Esophagus squamous epithelium (tissue), 5 donors: ENCODE measurements at places on chromosomes 1 and 21. TPM values are rescaled to one million over a fixed set of nuclear protein-coding genes. Genes with fewer than 3 reads are reported as not detected.
A peak's percentile ranks its signal among the peaks of the same experiment; 100 is the strongest.

RAD54L gene
- total RNA-seq, result 6.0 TPM

KCNJ9 gene
- total RNA-seq, result not detected

SPATA1 gene
- total RNA-seq, result 0.15 TPM

FGGY gene
- total RNA-seq, result 9.2 TPM

PALMD gene
- 27.1 TPM for total RNA-seq

SERTAD4 gene
- total RNA-seq, result 6.9 TPM

DNAI4 gene
- total RNA-seq, result not detected

MCOLN2 gene
- 4.4 TPM for total RNA-seq

IL23R gene
- not detected for total RNA-seq

PCSK9 gene
- 6.5 TPM for total RNA-seq

DNA sequence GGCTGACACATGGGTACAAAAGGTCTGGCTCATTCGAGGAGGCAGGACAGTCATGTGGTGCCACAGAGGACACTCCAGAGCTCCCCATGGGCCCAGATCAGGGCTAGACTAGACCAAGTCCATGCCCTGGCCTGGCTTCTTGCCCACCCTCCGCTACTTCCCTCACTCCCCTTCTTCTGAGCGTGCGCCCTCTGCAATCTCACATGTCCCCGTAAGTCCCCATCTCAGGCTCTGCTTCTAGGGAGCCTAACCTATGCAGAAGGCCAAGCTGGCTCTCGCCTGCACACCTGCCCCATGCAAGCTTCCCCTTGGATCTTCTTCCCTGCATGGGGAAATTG lies 553.6 kb downstream of the PTPRU start:
- no peaks in the 10 kb centered on the region for H3K4me1 ChIP-seq
- H3K4me3 ChIP-seq, result no peak overlapping the region
- no peak for DNase-seq
- H3K36me3 ChIP-seq, result no peaks in the 10 kb centered on the region
- no peaks in the 10 kb centered on the region for H3K27me3 ChIP-seq

DNA sequence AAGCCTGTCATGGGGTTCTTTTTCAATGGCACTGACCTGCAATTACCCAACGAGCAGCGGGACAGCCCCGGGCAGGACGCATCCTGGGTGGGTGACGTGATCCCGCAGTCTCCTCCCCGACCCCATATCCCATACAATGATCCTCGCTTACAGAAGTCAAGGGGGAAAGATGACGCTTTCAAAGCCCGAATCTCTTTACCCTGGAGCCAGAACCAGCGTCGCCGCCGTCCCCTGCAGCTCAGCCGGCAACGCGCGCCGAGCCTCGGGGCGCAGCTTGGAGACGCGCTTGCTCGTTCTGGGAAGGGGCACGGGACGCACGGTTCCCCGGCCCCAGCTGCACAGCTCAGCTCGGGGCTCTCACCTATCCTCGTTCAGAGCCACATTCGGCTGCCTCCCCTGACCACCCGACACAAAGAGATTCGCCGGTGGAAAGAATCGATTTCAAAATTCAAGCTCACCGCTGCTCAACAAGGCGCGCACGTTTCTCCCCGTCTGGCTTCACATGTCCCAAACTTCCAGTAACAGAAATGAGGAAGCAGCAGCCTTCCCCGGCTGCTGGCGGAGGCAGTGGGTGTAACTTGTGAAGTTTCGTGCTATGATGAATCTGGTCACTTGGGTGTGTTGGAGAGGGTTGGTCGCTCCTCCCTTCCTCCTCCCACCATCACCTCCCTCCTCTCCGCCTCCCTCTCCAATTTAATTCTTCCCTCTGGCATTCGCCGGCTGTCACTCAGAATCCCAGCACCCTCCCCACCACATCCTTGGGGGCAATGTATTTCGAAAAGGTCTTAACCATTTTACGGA lies at the start of gene TIAM1:
TSS of gene TIAM1 (minus strand) at position 582 of the 801 bp plus-strand sequence. CDS start 77,289 bp downstream, outside the sequence.
- H3K36me3 ChIP-seq, result no peaks in the 10 kb centered on the region
- no peak for DNase-seq
- peaks cover 3% of the 10 kb centered on the region for H3K4me1 ChIP-seq
- H3K27me3 ChIP-seq, result peaks cover 29% of the 10 kb centered on the region

DNA sequence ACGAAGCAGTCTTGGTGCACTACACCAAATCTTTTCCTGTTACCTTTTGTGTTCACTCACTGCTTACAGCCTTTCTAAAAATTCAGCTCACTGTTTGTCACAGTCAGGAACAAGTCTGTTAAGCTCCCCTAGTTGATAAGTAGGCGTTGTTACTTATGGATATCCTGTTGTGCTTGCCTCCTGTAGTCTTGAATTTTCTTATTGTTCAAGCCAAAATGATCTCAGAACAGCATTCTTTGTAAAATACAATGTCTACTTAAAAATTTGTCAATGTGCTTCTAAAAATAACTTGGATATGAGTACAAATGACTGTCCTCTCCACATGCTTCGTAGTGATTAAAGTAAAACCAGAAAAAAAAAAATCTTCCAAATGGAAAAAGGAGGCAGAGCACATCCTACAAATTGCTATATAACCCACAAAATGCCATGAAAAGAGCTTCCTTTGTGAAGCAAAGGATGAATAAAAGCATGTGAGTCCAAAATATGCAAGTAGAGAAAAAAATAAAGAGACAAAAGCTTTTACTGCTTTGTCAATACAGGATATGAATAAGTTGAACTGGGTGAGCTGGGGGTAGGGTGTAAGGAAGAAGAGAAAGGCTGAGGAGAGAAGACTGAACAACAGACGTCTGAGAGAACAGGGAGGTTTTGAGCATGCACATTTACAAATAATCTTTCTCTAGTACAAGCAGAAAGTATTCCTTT lies 228.9 kb upstream of the ADGRL4 start:
- H3K36me3 ChIP-seq, result no peaks in the 10 kb centered on the region
- H3K4me1 ChIP-seq, result no peaks in the 10 kb centered on the region
- no peak overlapping the region for H3K4me3 ChIP-seq

- DNase-seq, result no peak
- peak overlapping the region; percentile 79 for H3K4me3 ChIP-seq
- peaks cover 23% of the 10 kb centered on the region for H3K4me1 ChIP-seq
- H3K27me3 ChIP-seq, result no peaks in the 10 kb centered on the region
These were observed 959 bp downstream of the CD58 start for GRCh38 chr1:116569776-116570357.

GRCh38 chr1:78009276-78009675 lies 4.5 kb downstream of the DNAJB4 start:
- H3K27me3 ChIP-seq, result no peaks in the 10 kb centered on the region
- no peak for DNase-seq
- H3K4me3 ChIP-seq, result no peak overlapping the region
- no peaks in the 10 kb centered on the region for H3K36me3 ChIP-seq
- no peak overlapping the region for H3K27ac ChIP-seq
- no peaks in the 10 kb centered on the region for H3K4me1 ChIP-seq

DNA sequence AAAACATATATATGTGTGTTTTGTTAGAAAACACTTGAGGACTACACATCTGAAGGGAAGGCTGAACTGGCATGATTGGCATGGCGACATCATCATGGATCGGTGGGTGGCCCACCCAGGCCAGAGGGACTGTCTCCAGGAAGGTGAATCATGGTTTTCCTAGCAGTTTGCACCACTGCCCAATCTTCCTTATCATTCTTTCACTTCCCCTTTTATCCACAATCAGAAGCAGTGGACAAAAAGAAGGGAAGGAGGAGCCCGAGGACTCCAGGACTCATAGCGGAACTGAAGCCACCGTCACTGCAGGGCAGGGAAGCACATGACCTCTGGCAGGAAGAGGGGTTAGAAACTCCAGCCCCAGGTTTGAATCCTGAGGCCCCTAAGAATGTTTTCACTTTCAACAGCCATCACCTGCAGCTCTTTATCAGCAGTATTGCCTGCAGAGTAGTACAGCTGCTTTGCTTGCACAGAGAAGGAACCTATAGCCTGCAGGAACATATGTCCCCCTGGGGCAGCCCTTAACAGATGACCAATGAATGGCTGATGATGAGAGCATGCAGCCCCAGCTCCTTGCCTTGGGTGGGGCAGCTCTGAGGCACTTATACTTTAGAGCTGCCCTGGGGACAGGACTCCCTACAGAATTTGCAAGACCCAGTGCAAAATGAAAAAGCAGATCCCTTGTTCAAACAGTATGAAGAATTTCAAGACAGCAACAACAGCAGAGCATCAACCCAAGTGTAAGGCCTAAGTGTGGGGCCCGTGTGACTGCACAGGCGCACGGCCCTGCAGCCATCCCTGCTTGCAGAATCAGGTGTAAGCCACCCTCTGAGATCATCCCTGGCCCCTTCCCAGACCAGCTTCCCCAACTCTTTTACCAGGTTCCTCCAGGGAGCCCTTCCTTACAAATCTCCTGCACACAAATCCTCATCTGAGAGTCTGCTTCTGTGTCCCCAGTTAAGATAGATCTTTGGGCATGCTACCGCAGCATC lies 241.8 kb upstream of the IRF2BP2 start:
- no peak for DNase-seq
- H3K4me3 ChIP-seq, result no peak overlapping the region
- no peaks in the 10 kb centered on the region for H3K36me3 ChIP-seq
- no peak overlapping the region for H3K27ac ChIP-seq

GRCh38 chr1:24345334-24345733 lies 26.2 kb downstream of the GRHL3 start:
- H3K4me1 ChIP-seq, result no peaks in the 10 kb centered on the region
- no peaks in the 10 kb centered on the region for H3K36me3 ChIP-seq
- no peak overlapping the region for H3K4me3 ChIP-seq
- H3K27me3 ChIP-seq, result no peaks in the 10 kb centered on the region
- no peak overlapping the region for H3K27ac ChIP-seq
- no peak for DNase-seq

DNA sequence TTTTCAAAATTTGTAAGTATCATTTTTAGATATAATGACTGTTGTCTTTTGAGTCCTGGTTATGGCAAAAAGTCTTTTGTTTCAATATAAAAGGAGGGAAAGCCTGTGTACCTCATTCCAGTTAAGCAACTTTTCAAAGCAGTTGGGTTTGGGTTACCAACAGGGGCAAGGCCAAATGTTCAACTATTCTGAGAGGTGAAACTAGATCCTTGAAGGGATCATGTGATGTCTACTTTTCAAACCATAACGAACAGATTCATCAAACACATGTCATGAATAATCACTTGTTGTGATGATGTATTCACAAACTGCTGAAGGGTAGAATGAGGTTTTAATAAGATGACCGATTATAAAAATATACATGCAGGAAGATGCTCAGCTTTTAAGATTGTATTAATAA lies 171.3 kb downstream of the HHAT start:
- H3K4me3 ChIP-seq, result no peak overlapping the region
- H3K27ac ChIP-seq, result no peak overlapping the region
- H3K36me3 ChIP-seq, result no peaks in the 10 kb centered on the region
- no peaks in the 10 kb centered on the region for H3K27me3 ChIP-seq
- no peaks in the 10 kb centered on the region for H3K4me1 ChIP-seq
- no peak for DNase-seq

DNA sequence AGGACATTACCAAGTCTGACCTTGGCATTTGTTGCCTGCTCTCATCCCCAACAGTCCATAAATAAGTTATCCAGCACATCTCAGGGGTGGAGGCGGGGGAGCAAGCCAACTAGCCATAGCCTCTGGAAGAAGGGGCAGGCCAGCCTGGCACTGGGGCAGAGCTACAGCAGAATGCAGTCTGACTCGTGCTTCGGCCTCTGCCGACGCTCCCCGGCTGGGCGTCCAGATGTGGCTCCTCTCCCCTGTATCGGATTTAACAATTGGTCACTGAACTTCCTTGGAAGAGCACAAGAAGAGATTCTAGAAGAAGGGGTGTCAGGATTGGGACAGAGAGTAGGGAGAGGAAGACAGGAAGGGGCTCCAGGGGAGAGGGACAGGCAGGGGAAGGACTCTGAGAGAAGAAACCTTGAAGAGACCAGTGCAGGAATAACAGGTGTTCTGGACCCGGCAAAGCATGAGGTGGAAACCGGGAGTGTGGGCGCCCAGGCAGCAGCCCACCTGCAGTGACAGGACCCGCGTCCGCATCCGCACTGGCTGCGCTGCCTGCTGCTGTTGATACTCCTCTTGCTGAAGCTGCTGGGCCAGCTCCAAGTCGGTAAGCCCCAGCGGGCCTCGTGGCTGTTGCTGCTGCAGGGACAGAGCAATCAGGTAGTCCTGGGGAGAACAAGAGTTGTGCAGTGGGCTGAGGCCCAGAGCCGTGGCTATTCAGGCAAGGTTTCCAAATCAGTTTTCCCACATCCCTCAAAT lies 9.4 kb downstream of the MINDY1 start:
- H3K4me1 ChIP-seq, result peaks cover 6% of the 10 kb centered on the region
- no peak for DNase-seq
- no peak overlapping the region for H3K4me3 ChIP-seq
- peaks cover 76% of the 10 kb centered on the region for H3K36me3 ChIP-seq

- no peak overlapping the region for H3K4me3 ChIP-seq
- H3K4me1 ChIP-seq, result no peaks in the 10 kb centered on the region
- no peaks in the 10 kb centered on the region for H3K36me3 ChIP-seq
- DNase-seq, result no peak
These were observed 759.0 kb upstream of the ADAMTS5 start for GRCh38 chr21:27725916-27726315.

GRCh38 chr21:14687268-14687625 lies 141.1 kb upstream of the SAMSN1 start:
- no peaks in the 10 kb centered on the region for H3K36me3 ChIP-seq
- no peaks in the 10 kb centered on the region for H3K4me1 ChIP-seq
- H3K27me3 ChIP-seq, result no peaks in the 10 kb centered on the region
- no peak overlapping the region for H3K27ac ChIP-seq

- H3K4me1 ChIP-seq, result no peaks in the 10 kb centered on the region
- H3K4me3 ChIP-seq, result no peak overlapping the region
- no peak overlapping the region for H3K27ac ChIP-seq
- no peak for DNase-seq
These were observed 73.8 kb upstream of the DUSP10 start for GRCh38 chr1:221815660-221816059.

GRCh38 chr1:164320790-164321731 lies 237.9 kb upstream of the PBX1 start:
- DNase-seq, result no peak
- no peak overlapping the region for H3K27ac ChIP-seq
- peak overlapping the region; percentile 40 for H3K4me3 ChIP-seq
- H3K27me3 ChIP-seq, result no peaks in the 10 kb centered on the region
- H3K36me3 ChIP-seq, result no peaks in the 10 kb centered on the region

GRCh38 chr1:35590476-35591040 lies 17.4 kb downstream of the TFAP2E start:
- no peaks in the 10 kb centered on the region for H3K27me3 ChIP-seq
- peaks cover 6% of the 10 kb centered on the region for H3K4me1 ChIP-seq
- no peak overlapping the region for H3K4me3 ChIP-seq
- DNase-seq, result no peak

DNA sequence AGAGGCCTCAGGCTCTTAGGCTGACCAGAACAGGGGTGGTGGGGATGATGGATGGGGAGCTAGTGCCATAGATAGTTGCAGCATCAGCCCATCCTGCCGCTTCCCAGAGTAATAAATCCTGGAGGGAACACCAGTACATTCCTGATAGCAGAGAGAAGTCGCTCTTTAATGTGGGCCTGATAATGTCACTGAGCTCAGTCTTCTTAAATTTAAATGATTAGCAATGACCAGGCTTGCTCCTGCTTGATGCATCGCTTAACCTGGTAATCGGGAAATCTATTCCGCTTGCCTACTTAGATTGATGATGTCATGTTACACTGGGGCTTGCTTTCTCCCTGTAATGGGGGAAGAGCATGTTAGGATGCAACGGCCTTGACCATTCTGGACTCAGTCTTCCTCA lies 218.6 kb upstream of the PLXNA2 start:
- DNase-seq, result no peak
- H3K27me3 ChIP-seq, result no peaks in the 10 kb centered on the region
- H3K4me3 ChIP-seq, result no peak overlapping the region
- no peaks in the 10 kb centered on the region for H3K36me3 ChIP-seq
- no peaks in the 10 kb centered on the region for H3K4me1 ChIP-seq

- H3K36me3 ChIP-seq, result no peaks in the 10 kb centered on the region
- peaks cover 86% of the 10 kb centered on the region for H3K4me1 ChIP-seq
- H3K27ac ChIP-seq, result no peak overlapping the region
- H3K27me3 ChIP-seq, result no peaks in the 10 kb centered on the region
- no peak for DNase-seq
- no peak overlapping the region for H3K4me3 ChIP-seq
These were observed 27.2 kb downstream of the PUM1 start for GRCh38 chr1:31038360-31038759.
